Vagina (tissue), 2 donors: ENCODE measurements at places on chromosomes 12 and 14.

- no peak for DNase-seq
These were observed 9.3 kb downstream of the KRAS start for GRCh38 chr12:25241167-25242020.

DNA sequence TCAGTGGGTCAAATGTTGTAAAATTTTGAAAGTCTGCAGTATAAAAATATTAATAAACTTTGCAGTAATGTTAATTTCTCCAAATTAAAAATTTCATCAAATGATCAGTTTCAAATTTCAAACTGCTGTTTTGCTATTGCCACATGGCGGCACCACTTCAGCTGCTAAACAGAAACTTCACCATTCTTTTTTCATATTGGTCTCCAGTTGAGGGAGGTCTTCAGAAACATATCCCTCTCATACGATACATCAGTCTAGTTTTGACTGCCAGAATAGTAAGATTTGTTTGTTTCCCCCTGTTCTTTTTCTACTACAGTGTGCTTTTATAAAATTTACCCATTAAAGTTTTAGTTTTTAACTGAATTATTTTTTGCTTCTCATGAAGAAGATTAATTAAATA lies 4.2 kb upstream of the TRHDE start:
- DNase-seq: no peak

DNA sequence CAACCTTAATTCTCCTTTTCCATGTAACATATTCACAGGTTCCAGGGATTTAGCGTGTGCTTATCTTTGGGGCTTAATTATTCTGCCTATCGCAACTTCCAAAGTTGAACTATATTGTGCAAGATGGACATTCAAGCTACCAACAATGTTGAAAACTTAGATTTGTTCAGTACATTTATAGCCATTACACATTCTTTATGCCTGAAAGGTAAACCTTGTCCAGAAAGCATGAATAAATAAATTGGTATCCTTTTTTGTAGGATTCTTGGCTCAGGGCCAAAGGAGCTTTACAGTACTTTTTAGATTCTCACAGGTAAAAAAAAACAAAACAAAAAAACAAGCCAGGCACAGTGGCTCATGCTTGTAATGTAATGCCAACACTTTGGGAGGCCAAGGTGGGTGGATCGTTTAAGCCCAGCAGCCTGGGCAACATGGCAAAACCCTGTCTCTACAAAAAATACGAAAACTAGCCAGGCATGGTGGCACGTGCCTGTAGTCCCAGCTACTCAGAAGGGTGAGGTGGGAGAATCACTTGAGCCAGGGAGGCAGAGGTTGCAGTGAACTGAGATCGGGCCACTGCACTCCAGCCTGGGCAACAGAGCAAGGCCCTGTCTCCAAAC lies 3.3 kb downstream of the C12orf56 start:
- DNase-seq: no peak

GRCh38 chr12:104710940-104711689 lies 247.0 kb downstream of the SLC41A2 start:
- no peak for DNase-seq

DNA sequence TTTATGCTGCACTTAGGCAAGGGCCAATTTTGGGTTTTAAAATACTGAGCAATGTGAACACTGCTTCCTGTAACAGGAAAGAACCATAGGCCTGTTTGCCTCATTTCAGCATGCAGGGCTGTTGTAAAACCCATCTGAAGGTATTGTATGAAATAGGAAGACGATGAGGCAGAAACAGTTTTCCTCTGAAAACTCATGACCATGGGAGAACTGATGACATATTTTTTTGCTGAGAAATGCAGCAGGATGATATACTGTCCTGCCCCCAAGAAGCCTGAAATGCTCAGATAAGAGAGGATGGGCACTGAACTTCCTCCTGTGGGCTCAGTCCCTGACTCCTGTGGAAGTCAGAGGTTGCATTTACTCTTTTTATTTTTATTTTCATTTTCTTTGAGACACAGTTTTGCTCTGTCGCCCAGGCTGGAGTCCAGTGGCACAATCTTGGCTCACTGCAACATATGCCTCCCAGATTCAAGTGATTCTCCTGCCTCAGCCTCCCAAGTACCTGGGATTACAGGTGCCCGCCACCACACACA lies 17.4 kb downstream of the PYGL start:
- DNase-seq: no peak

DNA sequence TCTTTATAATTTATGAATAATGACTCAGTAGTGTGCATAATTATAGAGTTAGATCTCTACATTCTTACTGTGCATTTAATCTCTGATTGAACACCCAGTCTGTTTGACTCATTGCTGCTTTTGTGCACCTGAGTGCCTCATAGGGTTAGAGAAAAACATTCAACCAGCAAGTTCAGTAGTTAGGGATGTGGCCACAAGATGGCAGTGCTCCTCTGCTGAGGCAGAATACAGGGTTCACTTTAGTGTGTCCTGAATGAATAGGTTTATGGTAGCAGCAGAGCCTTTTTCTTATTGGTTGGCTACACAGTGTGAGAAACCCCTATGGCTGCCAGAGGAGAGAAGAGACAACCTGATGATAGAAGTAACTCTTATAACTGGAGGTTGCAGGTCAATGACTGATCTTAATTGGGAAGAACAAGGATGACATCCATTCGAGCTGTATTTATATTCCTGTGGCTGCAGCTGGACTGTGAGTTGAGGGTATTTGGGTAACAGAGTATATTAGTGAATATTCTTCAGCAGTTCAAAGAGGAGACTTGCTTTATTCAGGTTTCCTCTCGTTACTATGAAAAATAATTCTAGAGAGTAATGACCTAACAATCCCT lies 194.9 kb upstream of the OR4E1 start:
- DNase-seq: no peak

- DNase-seq: no peak
These were observed 138.5 kb downstream of the KTN1 start for GRCh38 chr14:55718551-55718950.

- no peak for DNase-seq
These were observed 17.2 kb downstream of the ADGRD1 start for GRCh38 chr12:130970908-130971233.

DNA sequence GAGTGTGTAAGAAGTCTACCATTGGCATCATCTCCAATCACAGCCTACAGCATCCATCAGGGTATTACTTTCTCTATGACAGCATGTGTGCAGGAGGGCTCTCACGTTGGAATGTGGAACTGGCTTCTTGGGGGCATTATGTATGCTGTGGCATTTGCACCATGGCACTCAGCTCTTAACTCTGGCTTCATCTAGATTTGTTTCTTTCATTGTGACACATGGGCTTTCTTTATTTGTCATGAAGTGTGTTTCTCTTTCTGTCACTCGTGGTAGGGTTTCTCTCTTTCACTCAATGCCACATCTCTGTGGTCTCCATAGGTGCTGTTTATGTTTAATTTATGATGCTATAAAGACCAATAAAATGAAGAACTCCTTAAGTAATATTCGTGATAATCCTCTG lies 191.2 kb upstream of the GARIN2 start:
- no peak for DNase-seq

GRCh38 chr12:63826006-63826585 lies 18.4 kb upstream of the SRGAP1 start:
- DNase-seq: no peak

DNA sequence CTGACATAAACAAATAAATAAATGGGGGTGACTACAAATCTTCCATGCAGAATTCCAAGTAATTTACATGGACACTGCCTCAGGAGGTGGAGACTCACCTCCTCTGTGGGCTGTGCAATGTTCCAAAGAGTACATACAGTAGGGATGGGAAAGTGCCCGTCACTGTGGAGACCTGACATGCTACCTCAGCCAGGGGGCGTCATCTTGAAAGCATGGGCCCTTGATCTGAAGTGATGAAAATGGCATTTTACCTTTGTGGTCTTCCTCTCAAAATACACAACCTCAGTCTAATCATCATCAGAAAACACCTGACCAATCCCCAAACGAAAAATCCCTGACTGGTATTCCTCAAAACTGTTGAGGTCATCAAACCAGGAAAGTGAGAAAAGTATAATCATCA lies 48.4 kb downstream of the ANAPC7 start:
- DNase-seq: no peak

- DNase-seq: no peak
These were observed 201.2 kb downstream of the ANO4 start for GRCh38 chr12:100995771-100996170.

DNA sequence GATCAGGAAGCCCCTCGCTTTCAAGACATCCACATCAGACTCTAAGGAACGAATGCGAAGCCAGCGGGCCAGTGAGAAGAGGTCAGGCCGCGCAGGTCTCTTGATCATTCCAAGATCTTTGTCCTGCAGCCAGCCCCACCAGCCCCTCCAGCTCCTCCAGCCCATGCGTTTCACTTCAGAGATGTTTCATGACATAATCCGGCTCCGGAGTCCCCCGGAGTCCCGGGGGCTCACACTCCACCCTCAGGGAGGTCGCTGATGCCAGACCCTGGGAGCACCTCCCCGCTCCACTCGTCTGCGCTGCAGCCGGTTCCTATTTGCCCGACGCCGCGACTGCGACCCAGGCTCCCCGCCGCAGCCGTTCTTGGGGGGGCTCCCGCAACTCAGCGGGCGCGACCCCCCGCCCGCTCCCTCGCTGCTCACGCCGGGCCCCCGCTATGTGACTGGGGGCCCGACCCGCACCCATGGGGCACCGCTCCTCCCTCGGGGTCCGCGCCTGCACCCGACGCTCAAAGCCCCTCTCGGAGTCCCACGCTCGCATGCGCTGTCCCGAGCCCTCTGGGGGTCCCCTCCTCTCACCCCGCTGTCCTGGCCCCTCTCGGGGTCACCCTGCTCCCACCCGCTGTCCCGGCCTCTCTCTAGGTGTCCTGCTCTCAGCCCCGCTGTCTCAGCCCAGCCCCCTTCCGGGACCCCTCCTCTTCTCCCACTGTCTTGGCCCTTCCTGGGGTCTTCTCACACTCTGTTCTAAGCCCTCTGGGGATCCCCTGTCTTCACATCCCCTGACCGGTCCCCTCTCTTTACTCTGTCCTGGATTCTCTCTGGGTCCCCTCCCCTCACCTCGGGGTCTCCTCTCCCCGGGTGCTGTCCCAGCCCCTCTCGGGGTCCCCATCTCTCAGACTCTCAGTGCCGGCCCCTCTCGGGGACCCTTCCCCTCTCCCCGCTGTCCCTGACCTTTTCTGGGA lies 1.1 kb downstream of the TAOK3 start:
- no peak for DNase-seq

GRCh38 chr12:6765048-6765633 lies 1.0 kb upstream of the PTMS start:
- DNase-seq: no peak

DNA sequence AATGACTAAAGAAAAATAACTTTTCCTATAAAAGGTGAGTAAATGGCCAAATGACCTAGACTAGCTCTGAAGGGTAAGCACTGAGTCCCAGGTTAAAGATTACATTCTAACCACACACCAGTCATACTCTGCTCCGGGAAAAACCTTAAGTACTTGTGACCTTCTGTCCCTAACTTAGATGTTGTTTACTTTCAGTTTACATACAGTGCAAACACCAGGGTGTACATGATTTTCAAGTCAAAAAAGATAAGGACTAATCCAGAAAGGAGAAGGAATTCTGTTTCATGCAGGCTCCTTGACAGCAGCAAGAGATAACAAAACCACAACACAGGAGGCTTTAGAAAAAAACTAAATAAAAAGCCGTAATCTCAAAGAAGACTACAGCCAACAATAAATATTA lies 174.2 kb downstream of the PPM1H start:
- DNase-seq: no peak

DNA sequence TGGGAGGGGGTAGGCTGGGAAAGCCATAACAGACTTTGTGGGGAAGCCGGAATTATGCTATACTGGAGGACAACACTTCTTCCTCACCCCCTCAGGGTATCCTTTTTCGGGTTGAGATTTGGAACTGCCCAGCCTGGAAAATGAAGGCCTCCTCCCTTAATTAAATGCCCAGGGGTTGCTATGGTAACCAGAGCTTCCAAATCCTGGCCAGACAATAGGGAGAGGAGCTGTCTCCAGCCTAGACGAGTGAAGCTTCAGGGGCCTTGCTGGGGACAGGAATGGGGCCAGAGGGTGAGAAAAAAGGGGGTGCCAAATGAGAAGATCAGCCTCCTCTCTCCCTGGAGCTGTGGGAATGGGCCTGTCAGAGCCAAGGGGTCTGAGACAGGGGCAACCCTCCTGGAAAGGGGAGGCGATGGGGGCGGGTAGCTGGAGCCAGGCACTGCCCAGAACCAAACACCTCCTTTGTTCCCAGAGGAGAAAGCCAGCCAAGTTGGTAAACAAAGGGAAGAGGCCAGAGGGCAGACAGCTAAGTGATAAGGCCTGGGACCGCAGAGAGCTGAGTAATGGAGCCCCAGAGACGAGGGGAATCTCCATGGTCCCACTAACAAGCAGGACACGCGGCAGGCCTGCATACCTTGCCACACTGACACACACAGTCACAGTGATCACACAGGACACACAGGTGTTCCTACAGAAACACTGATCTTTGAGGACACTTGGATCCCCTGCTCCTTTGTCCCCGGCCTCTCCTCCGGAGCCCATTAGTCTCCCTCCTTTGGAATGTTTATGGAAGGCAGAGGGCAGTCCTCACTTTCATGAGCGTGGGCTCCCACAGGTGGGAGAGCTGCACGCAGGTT lies 17.9 kb upstream of the RND1 start:
- DNase-seq: no peak

DNA sequence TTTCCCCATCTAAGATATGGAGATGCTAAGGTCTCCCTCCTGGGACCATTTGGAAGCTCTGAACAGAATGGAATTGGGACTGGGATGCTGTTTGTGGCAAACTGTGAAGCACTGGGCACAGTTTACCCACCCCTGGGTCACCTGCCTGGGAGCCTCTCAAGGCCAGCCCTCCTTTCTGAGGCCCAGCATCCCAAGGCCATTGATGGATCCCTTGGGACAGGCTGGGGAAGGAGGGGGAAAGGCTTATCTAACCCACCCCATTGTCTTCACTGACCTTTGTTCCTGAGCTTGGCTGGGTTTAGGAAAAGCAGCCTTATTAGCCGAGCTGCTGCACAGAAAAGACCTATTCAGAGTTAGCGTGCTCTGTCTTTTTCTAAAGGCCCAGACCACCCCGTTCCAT lies 5.2 kb downstream of the CCDC85C start:
- no peak for DNase-seq

DNA sequence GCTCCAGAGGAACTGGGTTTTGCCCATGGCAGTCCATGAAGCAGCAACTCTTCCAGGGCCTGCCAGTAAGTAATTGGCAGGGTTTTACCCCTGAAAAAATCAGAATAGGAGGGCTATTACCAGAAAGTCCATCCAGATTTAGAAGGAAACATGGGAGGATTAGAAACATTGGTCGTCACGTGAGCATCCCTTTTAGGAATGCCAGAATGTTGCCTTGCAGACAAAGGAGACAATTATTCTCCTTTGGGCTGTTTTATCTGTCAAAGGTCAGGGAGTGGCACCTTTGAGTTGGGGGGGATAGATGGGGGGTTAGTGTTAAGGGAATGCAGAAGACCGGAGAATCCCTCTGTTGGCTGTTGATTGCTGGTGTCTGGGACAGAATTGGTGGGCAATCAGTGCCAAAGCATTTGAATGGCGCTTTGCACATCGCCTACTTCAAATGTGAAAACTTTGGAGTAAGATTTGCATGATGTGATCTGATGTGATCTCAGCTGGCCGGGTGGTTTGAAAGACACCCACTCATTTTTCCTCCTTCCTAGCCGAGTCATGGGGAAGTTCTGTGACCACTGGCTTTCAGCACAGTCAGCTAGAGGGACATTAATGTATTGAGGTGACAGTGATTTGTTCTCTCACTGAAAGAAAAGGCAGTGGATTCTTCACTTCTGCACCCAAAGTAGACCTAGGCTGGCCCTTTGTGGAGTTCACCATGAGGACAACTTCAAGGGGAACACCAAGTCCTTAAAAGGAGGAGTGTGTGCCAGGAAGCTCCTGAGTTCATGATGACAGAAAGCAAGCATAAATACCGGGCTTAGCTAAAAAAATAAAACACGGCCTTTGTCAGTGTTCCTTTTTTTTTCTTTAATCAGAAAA lies 31.4 kb downstream of the FLVCR2 start:
- no peak for DNase-seq

- DNase-seq: no peak
These were observed 84.8 kb downstream of the DPF3 start for GRCh38 chr14:72809063-72809462.
